ENCODE measurements at places on chromosomes 2 and 18. TPM values are rescaled to one million over a fixed set of nuclear protein-coding genes. Genes with fewer than 3 reads are reported as not detected.

The SERPINB4 gene
- not detected for total RNA-seq

The ACVR1C gene
- 1.1 TPM for total RNA-seq

DNA sequence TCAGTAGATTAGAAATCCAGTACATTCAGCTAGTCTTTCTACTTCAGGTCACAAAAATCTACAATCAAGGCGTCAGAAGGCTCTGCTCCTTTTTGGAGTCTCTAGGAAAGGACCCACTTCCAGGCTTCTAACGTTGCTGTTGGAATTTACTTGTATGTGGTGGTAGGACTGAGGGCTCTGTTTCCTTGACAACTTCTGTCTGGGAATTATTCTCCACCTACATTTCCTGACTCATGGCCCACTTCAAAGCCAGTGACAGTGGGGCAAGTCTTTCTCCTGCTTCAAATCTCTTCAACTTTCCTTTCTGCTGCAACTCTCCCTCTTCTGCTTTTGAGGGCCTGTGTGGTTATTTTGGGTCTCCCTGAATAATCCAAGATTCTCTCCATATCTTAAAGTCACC lies 10.4 kb upstream of the TMX3 start:
- DNase-seq, result no peak

GRCh38 chr2:217573571-217573970 lies 429.2 kb downstream of the TNS1 start:
- DNase-seq, result no peak

DNA sequence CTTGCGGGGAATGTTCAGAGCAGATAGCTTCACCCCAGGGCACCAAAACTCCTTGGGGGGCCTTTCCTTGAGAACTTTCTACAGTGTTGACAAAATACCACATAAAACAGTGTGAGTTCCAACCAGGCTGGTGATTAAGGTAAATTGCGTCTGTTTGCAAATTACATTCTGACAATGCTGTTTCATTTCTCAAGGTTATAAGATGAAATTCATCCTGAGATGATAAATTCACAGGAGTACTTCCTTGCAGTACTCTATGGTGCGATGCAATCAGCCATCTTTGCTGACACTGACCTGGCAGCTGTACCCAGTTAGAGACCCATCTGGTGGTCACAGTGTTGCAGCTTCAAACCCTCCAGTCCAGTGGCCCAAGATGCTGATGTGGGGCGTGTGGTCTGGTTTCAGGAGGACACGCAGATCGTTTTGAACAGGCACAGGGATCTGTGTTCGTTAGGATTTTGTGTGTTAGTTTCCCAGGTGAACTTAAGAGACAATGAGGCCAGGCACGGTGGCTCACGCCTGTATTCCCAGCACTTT lies 99.5 kb upstream of the SLC66A3 start:
- no peak for DNase-seq

DNA sequence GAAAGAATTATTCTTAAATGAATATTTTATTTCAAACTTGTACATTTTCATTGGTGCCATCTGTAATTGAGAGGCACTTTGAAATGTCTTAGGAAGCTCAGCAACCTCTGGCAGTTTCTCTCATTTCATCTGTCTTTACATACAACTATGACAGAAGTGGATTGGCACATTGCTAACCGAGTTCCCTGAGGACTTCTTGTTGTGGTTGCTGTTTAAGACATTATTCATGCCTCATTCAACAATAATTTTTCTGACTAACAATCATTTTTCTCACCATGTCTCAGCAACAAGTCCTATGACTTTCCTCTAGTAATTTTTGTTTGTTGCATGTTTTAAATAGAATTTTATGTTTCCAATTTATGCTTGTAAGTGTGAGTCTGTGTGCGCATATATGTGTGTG lies 284.0 kb upstream of the CWC22 start:
- no peak for DNase-seq

DNA sequence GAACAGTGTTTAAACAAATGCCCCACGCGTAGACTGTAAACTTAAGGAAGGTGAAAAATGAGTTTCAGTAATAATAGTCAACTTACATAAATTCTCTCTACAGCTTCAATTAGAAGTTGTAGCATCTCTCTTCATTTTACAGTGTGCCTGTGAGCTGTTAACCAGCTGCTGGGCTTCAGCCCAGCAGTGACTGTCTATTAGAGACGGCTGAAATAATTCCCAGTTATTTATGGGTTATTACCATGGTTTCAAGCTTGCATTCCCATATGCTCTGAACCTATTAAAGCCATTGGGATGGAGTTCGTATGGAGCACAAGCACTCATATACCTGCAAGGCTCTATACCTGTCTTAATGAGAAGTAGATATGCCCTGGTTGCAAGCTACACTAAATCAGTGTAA lies 501.1 kb downstream of the CNTNAP5 start:
- DNase-seq, result no peak

DNA sequence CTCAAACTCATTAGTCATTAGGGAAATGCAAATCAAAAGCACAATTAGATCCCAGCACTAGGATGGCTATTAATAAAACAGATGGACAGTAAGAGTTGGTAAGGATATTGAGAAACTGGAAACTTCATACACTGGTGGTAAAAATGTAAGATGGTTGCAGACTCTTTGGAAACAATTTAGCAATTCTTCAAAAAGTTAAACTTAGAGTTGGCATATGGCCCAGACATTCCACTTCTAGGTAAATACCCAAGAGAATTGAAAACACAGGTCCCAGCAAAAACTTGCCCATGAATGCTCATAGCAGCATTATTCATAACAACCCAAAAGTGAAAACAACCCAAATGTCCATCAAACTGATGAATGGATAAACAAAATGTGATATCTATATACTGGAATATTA lies 84.9 kb upstream of the ZFP36L2 start:
- DNase-seq, result no peak

- DNase-seq, result no peak
Observed at GRCh38 chr18:73923866-73924265, 223.8 kb downstream of the FBXO15 start.

GRCh38 chr18:49786019-49786720 lies 27.2 kb downstream of the ACAA2 start:
- no peak for DNase-seq

Data from aorta (tissue), 5 donors.